ENCODE measurements at places on chromosomes 6 and 20.

GRCh38 chr20:37896932-37897548 is 5.9 kb upstream of the VSTM2L start:
- DNase-seq, result no peak

DNA sequence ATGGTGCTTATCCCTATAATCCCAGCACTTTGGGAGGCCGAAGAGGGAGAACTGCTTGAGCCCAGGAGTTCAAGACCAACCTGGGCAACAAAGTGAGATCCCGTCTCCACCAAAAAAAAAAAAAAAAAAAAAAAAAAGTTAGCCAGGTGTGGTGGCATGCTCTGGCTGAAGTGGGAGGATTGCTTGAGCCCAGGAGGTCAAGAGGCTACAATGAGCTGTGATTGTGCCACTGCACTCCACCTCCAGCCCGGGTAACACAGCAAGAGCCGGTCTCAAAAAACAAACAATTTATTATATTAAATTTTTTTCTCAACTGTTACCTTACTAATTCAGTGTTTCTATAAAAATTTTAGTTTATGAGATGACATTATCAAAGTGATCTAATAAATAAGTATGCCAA is 85.4 kb upstream of the MAP7 start:
- DNase-seq, result no peak

- no peak for DNase-seq
These were observed 930.0 kb upstream of the SLC35B3 start for GRCh38 chr6:9365378-9365777.

GRCh38 chr6:166703149-166703710 is 76.2 kb upstream of the RPS6KA2 start:
- no peak for DNase-seq

- DNase-seq, result peak; percentile 81
These were observed 1.2 kb upstream of the HMGA1 start for GRCh38 chr6:34235307-34236130.

GRCh38 chr20:31559704-31560093 is 45.4 kb upstream of the ID1 start:
- DNase-seq, result no peak

GRCh38 chr20:2065099-2065498 is 36.5 kb upstream of the STK35 start:
- no peak for DNase-seq

- no peak for DNase-seq
These were observed 1.2 kb upstream of the SPTLC3 start for GRCh38 chr20:13007596-13007995.

- DNase-seq, result peak; percentile 78
These were observed at the start of gene SYNJ2 for GRCh38 chr6:157981395-157982101. TSS of gene SYNJ2 (plus strand) at chr6:157981863. CDS start at chr6:157981962, 99 bp downstream.

DNA sequence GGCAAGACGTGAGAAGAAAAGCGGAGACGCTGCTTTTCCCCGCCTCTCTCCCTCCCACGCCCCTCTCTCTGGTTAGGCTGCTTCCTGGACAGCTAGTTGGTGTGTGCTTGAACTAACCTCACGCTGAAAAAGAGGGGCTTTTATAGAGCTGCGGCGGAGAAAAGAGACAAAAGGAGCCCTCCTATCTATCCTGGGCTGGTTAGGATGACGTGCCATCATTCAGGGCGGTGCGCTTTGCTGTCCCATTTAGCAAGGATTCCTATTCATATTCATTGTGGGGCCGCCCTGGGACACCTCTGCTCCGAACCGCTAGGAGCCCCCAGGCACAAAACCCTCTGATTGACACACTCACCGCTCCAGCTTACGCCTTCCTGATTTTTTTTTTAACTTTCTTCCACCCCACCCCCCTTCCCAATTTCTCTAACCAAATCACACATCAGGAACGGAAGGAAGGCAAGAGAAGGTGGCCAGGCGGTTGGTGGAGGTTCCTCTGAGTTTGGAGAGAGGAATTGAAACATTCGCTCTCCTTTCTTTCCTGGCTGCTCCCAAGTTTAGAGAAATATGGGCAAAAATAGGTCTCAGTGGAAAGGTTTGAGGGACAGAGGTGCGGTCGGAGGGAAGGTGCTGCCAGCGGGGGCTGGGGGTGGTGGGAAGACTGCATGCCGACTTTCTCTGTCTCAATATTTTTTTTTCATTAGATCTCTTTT is at the start of gene OLIG3:
Gene OLIG3, minus strand, starts transcription at position 114 of the 707 bp plus-strand sequence. CDS start 224 bp downstream, outside the sequence.
- DNase-seq, result peak; percentile 34

Data from stimulated activated CD4-positive, alpha-beta T cell treated with anti-CD3 and anti-CD28 coated beads, Interleukin-1b, Interleukin-23, amount 100 ng/mL, for 48 hours (primary cell).